T-helper 22 cell (primary cell): ENCODE measurements at places on chromosomes 1 and 21.

DNA sequence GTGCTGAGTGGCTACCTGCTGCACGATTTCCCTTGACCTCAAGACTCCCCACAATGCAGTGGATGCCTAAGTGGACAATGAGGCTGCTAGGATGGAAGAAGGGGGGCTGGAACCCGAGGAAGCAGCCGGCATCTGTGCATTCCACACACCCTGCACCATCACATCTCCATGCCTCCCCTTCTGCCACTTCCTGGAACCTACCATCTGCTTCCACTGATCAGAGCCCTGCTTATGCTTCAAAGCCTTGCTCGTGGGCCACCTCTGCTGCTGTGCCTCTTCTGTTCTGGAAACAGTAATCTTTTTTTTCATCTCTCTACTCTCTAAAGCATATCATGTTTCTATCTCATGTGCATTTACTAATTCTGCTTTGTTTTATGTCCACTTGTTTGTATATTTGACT, 66.2 kb upstream of the WDR26 start:
- DNase-seq, result no peak

- no peak for DNase-seq
Observed at GRCh38 chr1:17929224-17929623, 174.1 kb downstream of the ACTL8 start.

DNA sequence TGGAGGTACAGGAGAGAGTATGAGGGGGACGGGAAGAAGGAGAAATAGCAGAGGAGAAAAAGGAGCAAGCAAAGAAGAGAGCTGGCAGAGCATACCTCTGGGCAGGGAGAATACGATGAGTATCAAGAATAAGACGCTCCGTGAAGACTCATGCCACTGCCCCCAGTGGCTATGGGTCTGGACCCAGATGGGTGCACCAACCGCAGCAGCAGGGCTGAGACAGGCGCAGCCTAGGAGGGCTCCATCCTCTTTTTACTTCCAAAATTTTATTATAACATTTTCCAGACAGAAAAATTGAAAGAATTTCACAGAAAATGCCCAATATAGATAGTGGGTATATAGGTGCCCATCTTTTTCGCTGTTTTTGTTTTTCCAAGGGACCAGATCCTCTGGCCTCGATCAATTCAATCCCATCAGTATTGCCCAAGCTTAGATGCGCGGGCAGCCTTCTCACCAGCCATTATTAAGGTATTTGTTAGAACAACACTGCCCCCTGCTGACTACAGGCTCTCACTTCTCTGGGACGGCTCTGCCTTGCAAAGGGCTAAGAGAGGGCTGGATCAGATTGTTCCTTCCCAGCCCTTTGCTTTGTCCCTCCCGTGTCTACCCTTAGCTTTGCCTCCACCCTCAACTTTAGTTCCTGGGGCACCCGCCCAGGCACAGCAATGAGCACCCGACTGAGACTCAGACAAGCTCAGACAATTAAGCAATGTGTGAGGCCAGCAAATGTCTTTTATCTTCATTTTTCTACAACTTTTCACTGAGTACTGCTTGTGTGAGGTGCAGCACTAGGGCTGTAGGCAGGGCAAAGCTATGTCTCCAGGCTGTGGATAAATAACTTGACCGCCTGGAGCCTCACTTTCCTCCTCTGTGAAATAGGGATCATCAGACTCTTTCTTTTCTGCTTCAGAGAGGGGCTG, 17.5 kb upstream of the CAMK1G start:
- DNase-seq, result peak; percentile 30

DNA sequence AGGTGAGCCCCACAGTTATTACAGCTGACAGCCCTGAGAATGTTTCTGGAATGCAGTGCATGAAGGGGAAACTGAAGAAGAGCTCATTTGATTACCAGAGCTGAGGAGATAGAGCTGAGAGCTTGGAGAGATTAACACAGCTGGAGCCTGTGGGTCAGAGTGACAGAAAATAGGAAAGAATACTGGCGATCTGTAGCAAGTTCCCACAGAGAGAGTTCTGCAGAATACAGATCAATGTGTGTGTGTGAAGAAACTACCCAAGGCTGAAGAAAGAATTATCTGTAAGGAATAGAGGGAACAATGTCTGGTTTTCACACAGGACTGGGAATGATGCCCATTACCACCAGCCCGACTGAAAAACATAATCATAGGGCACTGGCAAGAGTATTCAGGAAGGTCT, 103.6 kb upstream of the SNX7 start:
- DNase-seq, result no peak

- no peak for DNase-seq
Observed at GRCh38 chr1:46281021-46281420, 22.4 kb downstream of the LRRC41 start.

- DNase-seq, result no peak
Observed at GRCh38 chr1:61973100-61973837, 221.4 kb upstream of the L1TD1 start.

DNA sequence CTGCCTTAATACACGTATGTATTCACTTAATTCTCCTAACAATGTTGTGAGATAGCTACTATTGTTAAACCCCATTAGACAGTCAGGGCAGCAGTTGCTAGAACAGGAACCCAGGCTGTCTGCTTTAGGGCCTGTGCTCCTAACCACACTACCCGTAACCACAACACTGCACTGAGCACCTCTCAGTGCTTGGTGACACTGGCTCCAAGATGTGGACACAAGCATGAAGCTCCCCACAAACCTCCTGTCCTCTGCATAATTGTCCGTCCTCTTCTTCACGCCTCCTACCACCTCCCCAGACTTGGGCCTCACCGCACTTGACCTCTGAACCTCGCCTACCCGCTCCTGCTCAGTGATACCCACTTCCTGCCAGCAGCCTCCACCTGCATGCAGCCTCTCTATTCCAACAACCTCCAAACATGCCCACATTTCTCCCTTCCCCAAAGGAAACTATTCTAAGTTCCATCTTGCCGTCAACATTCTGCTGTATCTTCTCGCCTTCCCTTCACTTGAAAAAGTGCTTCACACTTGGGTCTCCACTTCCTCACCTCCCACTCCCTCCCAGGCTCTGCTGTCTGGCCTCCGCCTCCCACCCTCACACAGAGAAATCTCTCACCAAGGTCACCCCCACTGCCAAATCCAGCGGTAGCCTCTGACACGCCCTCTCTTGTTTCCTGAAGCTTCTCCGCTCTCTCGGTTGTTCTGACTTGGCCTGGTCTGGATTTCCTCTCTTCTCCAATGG, 14.6 kb upstream of the AHDC1 start:
- no peak for DNase-seq

GRCh38 chr1:198932351-198932991, 293.6 kb downstream of the PTPRC start:
- no peak for DNase-seq

DNA sequence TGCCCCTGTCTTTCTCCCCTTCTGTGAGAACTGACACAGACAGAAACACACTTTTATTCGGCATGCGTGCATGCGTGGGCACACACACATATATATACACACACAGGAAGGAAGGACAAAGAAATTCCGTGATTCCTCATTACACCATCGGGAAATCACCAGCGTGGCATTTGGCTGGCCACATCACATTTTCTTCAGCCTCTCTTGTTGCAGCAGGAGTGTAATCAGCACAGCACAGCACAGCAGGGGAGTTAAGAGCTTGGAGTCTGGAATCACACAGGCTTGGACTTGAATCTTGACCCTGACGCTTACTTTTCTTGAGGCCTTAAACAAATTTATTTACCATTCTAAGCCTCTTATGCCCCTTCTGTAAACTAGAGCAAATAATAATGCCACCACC, 45.3 kb upstream of the EPHA8 start:
- DNase-seq, result no peak

DNA sequence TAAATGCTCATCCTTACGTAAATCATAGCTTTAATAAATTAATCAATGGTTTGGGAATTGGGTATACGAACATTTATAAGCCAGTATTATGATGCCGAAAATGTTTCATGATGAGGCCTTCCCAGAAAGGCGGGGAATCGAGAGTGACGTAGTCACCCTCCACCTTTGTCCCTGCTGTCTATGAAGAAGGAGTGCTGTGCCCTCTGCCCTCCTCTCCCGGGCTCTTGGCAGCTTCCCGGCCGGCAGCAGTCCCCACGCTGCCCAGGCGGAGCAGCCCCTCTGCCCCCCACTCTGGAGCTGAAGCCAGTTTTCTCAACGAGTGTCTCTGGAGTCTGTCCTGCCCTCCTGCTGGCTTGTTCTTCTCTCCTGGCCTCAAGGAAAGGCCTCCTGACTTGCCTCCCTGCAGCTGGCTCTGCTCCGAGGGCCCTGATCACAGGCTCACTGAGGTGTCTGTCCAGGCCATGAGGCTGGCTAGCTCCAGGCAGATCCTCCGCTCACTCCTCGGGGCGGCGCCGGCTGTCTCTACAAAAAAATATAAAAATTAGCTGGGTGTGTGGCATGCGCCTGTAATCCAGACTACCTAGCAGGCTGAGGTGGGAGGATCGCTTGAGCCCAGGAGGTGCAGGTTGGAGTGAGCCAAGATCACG, 150.7 kb upstream of the COL6A1 start:
- DNase-seq, result no peak

GRCh38 chr1:54610601-54611580, 12.4 kb downstream of the FAM151A start:
- DNase-seq, result no peak

- no peak for DNase-seq
Observed at GRCh38 chr1:10217748-10218441, 7.5 kb downstream of the KIF1B start.

GRCh38 chr1:116878804-116879477, 30.8 kb upstream of the PTGFRN start:
- no peak for DNase-seq

GRCh38 chr1:156291226-156292061, 4.0 kb downstream of the GLMP start:
- no peak for DNase-seq
